Activated naive CD4-positive, alpha-beta T cell treated with anti-CD3 and anti-CD28 coated beads, Interleukin-2, amount 50 U/mL, for 72 hours (primary cell): ENCODE measurements at places on chromosomes 1 and 21. TPM values are rescaled to one million over a fixed set of nuclear protein-coding genes. Genes with fewer than 3 reads are reported as not detected.

TMIGD3 gene
- total RNA-seq = not detected

FAM177B gene
- 0.53 TPM for total RNA-seq

MAP10 gene
- total RNA-seq = 1.9 TPM

KCNJ9 gene
- total RNA-seq = not detected

LCE1E gene
- total RNA-seq = not detected

ST3GAL3 gene
- 22.3 TPM for total RNA-seq

TCP10L gene
- total RNA-seq = 1.5 TPM

GRCh38 chr21:17576080-17576835, 36.4 kb downstream of the BTG3 start:
- no peak for DNase-seq

- DNase-seq = no peak
Measured at GRCh38 chr1:245234217-245235081, 79.7 kb downstream of the KIF26B start.

DNA sequence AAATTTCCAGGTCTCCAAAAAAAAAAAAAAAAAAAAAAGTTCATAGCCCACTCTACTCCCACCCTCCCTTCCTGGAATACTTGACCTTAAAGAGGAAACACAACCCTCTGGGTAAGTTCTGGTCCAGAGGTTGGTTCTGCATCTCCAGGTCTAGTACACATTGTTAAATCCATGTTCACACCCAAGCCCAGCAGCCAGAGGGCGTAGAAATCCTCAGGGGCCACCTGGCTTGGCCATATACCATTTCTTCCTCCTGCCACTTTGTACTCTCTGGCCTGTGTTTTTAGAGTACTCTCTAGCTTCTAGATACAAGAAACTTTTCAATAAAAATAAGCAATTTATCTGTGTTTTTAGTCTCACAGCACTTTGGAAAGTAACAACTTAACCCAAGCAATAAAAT, 89.3 kb downstream of the PHTF1 start:
- no peak for DNase-seq

GRCh38 chr1:156177919-156178654, 15.8 kb upstream of the SLC25A44 start:
- DNase-seq = no peak

- DNase-seq = no peak
Measured at GRCh38 chr1:175124861-175125260, 57.2 kb downstream of the TNN start.

- DNase-seq = no peak
Measured at GRCh38 chr1:2805801-2806430, 4.4 kb upstream of the TTC34 start.

- DNase-seq = no peak
Measured at GRCh38 chr21:27525780-27526179, 558.9 kb upstream of the ADAMTS5 start.

DNA sequence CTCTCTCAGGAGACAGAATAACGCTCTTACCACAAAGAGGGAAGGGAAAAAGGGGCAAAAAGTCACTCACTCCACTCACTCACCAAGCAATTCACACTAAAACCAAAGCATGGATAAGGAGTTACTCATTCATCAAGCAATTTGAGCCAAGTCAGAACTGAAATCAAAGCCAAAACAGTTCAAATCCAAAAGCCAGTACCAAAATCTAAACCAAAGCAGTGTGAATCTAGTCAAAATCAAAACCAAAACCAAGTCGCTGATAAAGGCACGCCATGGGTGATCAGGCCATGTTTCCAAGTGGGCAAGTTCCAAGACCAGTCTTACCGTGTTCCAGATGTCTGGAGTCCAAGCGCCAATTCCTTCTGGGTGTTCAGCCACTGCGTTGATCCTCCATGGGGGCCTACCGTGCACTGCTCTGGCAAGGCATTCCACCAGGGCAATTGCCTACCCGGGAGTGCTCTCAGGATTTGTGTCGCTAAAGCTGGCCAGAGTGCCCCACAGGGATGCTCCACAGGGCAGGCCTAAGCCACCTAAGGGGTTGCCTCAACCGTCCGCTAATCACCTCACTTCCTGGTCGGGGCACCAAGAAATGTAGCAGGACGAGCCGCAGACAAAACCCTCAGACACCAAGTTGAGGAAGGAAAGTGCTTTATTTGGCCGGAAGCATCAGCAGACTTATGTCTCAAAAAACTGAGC, 142.3 kb downstream of the TRIM33 start:
- no peak for DNase-seq

DNA sequence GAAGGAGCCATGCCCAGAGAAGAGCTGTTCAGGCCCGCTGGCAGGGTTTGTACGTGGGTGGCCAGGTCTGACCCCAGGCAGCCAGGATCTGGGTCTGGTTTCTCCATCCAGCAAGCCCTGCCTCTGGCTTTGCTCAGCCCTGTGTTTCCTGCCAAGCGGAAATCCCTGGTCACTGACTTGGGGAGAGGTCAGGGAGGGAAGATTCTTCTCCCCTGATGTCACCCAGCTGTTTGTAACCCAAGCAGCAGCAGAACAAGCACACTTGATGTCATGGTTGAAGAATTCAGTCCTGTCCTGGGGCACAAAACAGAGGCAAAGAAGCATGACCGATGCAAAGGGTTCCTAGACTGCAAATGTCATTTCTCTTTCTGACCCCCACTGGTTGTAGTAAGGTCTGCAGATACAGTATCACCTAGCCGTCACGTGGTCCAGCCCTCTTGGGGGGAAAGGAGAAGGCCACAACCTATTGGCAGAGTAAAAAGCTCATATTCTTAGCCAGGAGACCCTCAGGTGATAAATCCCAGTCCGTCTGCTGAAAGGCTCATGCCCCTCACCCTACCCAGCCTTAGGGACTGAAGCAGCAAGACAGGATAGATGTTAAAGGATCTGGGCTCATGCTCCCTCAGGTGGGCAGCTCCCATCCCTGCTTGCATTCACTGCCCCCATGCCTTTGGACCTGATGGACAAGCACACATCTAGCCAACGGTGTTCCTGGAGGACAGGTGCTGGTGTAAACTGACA, 120.9 kb downstream of the SYT2 start:
- no peak for DNase-seq
